ENCODE measurements at places on chromosomes 3 and 15.
A peak's percentile ranks its signal among the peaks of the same experiment; 100 is the strongest.

- DNase-seq, result no peak
Measured at GRCh38 chr15:60757831-60758570, 279.1 kb upstream of the ICE2 start.

DNA sequence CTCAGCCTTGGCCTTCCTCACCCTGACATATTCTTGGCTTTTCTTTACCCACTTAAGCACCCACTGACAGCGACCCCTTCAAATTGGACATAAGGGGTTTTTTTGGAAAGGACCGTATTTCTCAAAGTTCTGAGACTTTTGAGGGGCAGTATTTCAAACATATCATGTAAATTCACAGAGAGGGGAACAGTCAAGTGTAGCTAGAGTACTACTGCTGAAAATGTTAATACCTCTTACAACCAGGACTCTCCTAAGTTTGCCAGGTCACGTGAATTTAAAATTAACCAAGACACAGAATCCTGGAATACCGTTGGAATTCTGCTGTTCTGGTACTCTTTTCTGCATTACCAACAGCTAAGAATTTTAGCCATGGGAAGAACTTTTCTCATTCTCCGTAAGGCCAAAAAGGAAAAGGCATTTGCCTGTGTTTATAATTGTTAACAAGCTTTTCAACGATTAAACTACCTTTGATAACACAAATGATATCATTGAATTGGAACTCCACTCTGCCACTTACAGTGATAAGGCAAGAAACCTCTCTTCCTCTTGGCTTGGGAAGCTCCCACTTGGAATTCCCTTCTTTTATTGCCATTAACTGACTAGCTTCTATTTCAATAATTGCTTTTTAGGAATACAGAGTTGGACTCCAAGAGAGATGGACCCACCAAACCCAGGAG is 597 bp upstream of the GBE1 start:
- no peak for DNase-seq

- DNase-seq, result no peak
Measured at GRCh38 chr15:65885668-65886218, 16.5 kb downstream of the RAB11A start.

DNA sequence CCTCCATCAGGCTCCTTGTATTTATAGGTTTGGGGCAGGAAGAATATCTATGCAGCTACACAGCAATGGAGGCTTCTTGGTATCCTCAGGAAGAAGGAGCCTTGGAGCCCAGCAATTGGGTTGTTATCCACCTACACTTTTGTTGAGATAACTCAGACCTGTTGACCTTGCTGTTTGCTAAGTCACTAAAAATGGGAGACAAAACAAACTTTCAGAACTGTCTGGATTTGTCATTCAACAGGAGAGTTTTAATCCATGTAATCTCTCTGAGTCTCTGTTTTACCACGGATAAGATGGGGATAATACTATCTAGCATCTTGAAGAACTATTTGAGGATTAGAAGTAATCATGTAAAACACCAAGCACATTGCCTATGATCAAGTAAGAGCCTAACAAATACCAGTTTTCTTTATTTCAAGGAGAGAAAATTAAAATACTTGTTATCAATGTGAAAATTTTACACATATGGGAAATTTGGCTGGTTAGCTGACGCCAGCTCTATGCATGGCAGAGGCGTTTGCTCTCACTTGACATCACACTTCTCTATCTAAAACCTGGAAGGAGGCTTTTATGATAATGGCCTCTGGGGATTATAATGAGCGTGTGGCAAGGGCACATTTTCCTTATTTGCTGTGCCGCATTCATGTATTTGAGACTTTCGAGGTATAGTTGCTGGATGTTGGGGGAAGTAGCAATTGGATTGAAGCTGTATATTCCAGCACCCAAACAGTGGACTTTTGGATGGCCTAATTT is 215.6 kb downstream of the PDCD6IP start:
- DNase-seq, result no peak

DNA sequence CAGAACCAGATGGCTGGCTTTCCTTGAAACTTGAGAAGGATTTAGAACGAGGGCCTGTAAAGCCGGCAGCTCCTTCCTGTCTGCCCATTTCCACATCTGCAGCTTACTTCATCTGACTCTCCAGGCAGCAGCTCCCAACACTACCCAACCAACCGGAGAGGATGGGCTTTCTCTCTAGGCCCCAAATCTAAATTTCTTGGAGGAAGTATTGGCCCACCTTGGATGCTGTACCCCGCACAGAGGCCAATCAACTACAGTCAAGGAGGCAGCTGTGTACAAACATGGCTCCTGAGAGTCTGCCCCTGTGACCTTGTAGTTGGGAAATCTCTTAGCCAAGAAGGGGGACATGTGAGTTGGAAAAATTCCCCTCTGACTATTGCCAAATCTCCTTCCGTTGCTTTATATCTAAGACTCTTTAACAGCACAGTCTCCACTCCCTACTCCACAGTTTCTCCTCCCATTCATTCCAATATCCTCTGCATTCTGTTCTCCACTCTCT is 8.0 kb upstream of the ACAP2 start:
- peak; percentile 95 for DNase-seq

GRCh38 chr3:52090131-52090932 is 34.0 kb upstream of the DUSP7 start:
- peak; percentile 22 for DNase-seq
